ENCODE measurements at places on chromosomes 16 and 17.

DNA sequence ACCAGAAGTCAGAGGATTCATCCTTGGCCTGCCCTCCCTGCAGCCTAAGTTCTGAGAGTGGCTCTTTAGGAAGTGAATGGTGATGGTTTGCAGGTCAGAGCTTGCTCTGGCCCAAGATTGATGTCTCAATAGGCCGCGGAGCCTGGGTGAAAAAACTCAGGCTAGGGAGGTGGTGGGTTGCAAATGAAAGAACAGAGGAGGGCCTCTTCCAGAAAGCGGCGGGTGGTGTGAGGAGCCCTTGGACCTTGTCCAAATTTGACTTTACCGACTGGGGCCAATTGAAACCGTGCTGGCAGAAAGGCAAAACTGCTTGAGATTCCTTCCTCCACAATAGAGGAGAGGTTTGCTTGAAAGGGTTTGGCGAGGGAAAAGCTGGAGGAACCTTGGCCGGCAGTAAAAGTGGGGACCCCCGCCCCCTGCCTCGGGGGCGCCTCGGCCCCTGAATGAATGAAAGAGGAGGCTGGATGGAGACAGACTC, 331.3 kb downstream of the SEC14L1 start:
- DNase-seq = no peak

- DNase-seq = no peak
Observed at GRCh38 chr17:80883831-80884735, 107.6 kb upstream of the CHMP6 start.

DNA sequence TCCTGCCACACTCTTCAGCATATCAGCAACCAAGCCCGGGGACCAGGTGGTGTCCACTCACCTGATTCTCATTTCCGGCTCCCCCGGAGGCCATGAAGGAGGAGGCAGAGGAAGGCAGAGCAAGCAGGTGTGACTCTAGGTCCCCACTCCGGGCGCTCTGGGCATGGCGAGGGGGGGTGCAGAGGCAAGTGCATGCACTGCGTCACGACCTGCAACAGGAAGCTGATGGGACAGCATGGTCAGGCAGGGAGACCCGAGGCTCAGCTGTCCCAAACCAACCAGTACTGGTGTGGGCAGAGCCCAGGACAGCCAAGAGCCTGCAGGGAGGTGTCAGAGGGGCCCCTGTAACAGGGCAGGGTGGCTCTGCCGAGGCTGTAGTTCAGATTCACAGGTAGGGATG, 2.1 kb upstream of the ENGASE start:
- DNase-seq = no peak

GRCh38 chr16:88050952-88051660, 99.9 kb downstream of the BANP start:
- DNase-seq = no peak

DNA sequence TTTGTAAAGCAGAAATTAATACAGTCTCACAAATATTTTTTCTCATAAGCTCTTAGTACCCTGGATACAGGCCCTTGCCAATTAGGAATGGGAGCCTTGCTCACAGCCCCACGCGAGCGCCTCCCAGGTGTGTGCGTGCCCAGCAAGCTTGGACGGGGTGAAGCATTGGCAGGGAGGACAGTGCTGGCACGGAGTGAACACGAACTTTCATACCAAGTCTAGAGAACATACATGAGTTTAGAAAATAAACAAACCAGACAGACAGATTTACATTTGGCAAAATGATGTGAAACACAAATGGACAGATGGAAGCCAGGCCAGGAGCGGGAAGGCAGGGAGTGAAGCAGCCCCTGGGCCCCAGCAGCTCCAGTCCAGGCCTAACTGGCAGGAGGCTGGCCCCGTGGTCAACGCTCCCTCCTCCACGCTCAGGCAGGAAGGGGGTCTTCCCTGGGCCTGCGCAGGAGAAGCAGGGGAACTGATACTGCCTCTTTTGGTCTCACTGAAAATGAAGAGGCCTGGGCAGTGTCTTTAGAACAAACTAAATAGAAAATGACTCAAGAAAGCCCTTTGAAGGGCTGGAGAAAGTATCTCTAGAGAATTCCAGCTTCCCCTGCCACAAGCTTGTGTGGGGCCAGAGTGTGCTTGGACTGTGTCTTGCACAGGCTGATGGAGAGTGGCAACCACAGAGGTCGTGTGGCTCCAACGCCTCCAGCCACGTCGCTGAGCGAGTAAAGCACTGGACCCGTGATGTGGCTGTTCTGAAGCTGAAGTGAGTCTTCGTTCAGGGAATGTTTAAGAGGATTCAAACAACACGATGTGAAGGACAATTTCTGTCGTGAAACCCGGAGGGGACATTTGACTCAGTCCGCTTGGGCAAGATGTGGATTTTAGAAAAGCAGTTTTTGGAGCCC, 9.9 kb upstream of the FOXJ1 start:
- DNase-seq = no peak

DNA sequence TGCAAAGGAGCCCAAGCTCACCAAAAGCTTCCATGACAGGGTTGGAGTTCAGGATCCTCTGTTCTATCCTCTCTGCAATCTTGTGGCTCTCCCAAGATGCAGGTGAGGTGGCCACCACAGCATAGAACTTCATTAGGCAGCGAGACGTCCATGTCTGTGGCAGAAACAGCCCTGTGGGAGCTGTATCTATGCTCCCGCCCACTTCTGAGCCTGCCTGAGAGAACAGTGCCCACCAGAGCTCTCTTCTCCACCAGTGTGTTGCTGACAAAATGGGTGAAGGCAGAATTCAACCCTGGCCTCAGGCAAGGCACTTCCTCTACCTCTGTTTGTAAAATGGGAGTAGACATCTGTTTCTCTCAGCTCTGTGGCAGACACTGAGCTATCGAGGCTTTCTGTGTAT, 18.8 kb downstream of the MYO19 start:
- DNase-seq = no peak

DNA sequence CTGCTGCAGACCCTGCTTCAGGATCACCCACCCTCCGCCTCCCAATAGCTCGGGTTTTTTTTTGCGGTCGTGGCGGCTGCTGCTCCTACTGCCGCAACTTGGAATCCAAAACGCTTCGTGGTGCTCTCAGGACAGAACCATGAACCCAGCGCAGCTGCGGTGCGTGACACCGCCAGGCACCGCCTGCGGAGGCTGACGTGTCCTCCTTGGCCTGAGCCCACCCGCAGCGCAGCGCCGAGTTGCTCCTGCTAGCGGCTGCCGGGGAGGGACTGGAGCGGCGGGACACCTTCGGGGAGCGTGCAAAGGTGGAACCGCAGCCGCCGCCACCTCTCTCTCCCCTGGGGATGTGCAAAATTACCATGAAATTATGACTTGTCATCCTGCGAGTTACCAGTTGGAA, 1893.0 kb downstream of the TP53TG3F start:
- DNase-seq = no peak

GRCh38 chr16:9791556-9791955, 390.7 kb downstream of the GRIN2A start:
- DNase-seq = no peak

DNA sequence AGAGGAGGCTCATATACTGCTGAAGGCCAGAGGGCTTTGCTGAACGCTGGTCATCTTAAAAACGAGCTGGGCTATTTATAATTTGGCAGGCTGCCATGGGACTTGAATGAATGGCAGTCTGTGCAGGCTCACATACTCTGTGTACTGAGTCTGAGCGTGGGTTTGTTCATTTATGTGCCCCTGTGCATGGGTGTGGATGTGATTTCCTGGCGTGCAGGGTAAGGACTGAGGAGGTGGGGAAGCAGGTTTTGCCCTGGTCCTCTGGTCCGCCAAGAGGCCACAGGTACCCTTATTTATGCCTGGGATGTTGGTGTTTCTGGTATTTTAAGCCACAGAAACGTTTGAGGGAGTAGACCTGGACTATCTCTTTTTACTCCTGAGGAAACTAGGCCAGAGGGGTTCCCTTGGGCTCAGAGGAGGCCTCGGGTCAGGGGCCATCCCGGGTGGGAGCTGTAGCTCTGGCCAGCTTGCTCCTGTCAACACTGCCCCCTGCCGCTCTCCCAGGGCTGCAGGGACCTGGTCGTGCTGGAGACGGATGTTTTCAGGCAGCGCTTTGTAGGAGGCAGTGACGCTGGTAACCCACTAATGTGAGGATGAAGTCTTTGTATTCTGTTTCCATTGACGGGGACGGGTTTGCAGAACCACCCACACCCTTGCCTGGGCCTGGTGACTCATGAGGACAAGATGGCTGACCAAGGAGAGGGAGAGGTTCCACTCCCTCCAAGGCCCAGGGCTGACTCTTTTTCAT, 184.4 kb downstream of the MSI2 start:
- DNase-seq = peak; percentile 98

- no peak for DNase-seq
Observed at GRCh38 chr17:36461330-36462110, 25.0 kb upstream of the ZNHIT3 start.

GRCh38 chr17:78448356-78448993, 70.0 kb downstream of the PGS1 start:
- no peak for DNase-seq

GRCh38 chr16:81635063-81635937, 143.8 kb upstream of the PLCG2 start:
- peak; percentile 40 for DNase-seq

GRCh38 chr17:39634384-39634871, 2.5 kb upstream of the STARD3 start:
- DNase-seq = peak; percentile 50

DNA sequence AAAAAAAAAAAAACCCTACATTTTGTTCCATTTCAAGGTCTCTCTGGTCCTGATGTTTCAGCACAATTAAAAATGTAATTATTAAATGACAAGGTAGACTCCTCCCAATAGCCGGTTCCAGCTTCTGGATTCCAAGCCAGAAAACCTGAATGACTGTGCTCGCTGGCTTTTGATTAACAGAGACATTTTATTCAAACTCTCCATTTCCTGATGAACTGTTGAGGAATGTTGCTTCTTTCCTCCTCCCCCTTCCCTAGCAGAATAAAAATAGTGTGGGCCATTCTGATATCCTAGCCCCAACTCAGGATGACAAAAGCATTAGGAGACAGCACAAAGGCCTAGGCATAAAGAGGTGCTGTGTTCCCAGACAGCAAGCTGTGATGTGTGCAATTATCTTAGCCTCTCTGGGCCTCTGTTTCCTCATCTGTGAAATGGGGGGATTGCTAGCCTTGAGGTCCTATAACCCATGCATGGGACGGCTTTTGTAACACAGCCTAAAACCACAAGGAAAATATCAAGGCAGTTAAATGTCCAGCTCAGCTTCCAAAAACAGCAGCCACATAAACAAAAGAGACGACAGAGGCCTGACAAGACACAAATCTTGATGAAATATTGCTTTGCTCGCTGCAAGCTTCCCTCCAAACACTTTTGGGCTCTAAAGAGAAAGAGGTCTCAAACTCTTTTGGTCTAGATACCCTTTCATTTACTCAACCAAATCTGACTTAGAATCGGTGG, 127.2 kb upstream of the RCVRN start:
- DNase-seq = no peak

DNA sequence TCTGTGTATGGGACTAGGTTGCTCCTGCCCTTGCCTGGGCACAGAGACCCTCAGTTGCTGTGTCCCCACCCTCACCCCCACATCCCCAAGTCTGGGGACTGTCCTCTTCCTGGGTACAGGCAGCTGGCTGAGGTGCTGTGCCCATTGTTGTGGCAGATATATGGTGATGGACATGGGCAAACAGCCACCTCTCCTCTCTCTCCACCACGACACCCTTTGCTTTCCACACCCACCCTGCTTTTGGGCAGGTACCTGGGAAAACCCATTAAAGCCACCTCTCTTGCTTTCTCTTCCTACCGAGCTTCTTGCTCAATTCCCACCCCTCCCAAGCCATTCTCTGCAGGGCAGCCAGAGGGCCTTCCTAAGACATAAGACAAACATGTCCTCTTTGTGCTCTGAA, 21.7 kb downstream of the TRPV2 start:
- DNase-seq = no peak

DNA sequence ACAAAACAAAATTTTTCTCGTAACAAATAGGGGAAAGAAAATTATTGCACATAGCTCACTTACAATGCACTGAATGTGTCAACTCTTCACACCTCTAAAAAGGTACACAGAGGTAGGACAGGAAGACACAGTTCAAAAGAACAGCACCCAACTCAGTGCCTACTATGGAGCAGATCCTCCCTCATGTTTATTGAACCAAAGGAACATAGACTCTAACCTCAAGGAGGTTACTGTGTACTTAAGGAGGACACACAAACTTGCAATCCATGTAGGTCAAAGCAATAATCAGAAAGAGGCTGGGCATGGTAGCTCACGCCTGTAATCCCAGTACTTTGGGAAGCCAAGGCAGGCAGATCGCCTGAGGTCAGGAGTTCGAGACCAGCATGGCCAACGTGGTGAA, 50.3 kb downstream of the SLC39A11 start:
- DNase-seq = no peak

GRCh38 chr16:26087091-26087490, 395.3 kb downstream of the HS3ST4 start:
- no peak for DNase-seq

DNA sequence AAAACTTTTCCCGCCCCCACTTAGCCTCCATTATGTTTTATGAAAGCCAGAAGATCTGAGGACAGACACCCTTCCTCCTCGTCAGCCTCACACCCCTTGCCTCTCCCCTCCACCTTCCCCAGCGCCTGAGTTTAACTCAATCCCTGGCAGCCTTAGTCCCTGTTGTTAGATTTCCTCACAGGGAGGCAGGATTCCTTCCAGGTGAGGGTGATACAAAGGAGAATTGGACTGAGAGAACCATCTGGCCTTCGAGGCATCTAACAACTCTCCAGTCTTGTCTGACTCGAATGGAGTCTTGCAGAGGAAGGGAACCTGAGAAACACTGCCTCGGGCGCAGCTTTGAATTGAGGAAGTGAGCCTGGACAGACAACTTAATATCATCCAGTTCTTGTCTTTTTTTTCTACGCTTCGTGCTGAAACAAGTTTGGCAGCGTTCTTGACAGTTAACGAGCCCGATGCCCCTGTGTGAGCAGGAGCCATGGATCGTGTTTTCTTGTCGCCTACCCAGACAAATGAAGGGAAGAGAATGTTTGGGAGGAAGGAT, 1.3 kb upstream of the ZNF768 start:
- peak; percentile 87 for DNase-seq

DNA sequence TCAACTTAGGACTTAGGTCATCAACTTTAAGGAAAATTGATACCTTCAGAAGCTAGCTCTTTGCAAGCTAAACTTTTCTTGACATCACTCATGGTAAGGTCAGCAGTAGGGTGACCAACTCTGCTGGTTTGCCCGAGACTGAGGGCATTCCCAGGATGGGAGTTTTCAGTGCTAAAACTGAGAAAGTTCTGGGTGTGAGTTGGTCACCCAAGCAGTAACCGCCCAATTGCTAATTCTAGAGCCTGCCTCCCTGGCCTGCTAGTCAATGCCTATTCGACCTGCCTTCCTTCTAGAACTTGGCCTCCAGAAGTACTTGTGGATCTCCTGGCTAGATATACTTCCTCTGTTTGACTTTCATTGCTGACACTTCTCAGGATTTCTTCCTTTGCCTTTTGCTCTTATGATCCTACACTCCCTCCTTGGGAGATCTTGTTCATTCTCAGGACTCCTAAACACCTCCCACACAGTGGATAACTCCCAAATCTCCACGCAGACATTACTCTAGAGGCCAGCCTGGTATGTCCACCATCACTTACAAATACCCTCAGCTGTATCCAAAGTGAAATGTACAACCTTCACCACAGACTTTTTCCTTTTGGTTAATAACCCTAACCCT, 10.5 kb upstream of the MYO18A start:
- no peak for DNase-seq

GRCh38 chr17:4901108-4901647, 1.7 kb downstream of the CHRNE start:
- DNase-seq = no peak
